ENCODE measurements at places on chromosomes 3 and 15.
A peak's percentile ranks its signal among the peaks of the same experiment; 100 is the strongest.

GRCh38 chr3:129416415-129416814, 12.0 kb downstream of the EFCAB12 start:
- no peak for DNase-seq

DNA sequence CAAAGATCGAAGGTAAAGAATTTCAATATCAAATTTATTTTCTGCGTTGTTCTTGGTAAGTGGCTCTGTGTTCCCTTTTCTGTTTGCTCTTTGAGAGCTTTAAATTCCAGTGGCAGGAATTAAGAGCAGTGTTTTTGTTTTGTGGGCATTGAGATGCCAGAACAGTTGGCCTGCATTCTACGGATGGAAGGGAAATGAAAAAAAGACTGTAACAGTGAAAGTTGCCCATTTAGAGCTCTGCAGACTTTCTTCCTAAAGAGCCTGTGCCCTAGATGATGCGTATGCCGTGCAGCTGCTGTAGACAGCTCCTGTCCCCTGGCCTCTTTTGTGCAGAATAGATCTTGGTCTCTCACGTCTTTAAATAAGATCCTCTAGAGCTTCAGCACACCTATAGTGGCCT, 58.8 kb downstream of the KAT2B start:
- DNase-seq = no peak

GRCh38 chr15:78044407-78045155, 32.9 kb downstream of the TBC1D2B start:
- DNase-seq = no peak

DNA sequence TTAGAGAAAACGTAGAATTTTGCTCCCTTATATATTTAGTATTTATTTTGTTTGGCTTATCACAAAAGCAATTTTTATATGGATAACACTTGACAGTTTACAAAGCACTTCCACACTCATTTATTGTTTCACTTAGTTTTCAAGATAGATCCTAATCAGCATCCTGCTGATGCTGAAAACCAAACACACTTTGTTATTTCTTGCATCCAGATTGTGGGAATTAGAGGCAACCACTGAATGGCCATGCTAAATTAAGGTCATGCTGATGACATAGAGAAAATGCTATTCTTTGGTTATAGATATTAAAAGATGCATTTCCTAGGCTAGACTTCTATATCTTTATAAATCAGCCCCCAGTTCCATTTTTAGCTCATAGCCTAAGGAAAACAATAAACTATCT, 474.1 kb upstream of the KCNMB2 start:
- no peak for DNase-seq

- DNase-seq = peak; percentile 29
Measured at GRCh38 chr3:66499881-66500575, 794 bp downstream of the LRIG1 start.

DNA sequence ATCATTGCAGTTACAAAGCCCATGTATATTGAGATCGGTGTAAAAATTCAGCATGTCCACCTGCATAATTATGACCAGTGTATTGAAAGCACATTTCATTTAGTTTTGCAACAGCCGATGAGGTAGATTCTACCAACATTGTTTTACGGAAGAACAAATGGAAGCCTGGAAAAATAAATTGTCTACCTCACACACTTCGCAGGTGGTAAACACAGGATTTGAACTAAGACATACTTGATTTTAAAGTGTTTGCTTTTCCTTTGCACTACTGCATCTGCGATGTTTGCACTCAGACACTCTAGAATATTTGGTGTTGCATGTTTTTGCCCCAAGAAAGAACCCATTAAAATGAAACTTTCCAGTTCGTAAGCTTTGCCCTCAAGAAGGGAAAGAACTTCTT, 148.4 kb downstream of the PGPEP1L start:
- DNase-seq = no peak

DNA sequence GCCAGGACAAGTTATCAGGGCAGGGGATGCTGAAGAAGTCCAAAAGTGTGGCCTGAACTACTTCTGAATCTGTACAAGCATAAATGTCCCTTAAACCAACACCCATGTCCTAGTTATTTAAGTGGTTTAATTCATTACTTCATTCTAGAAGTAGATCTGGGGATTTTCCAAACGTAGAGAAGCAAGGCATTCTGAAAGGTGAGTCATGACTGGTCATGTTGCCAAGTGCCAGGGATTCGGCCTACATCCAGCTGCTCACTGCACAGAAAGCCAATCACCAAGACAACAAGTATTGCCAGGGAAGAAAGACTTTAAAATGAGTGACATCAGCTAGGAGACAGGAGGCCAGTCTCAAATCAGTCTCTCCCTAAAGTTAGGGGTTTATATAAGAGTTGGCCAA, 396.6 kb downstream of the GABRB3 start:
- DNase-seq = no peak

DNA sequence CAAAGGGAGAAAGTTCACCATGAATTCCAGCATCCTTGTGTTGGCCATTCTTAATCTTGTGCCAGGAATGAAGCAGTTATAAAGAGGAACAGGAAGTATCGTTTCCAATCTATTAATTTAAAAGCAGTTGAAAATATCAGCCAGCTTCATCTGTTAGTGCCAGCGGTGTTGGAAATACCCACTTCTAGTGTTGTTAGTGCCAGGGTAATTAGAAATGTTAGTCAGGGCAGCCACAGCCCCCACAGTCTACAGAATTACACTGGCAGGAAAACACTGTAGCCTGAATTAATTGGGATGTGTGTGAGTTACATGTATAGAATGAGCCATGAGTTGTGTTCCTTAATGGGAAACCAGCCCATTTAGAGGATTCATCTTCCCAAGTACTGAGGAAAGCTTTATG, 127.8 kb downstream of the GHSR start:
- no peak for DNase-seq

- no peak for DNase-seq
Measured at GRCh38 chr3:41683666-41684350, 278.1 kb downstream of the ULK4 start.

GRCh38 chr3:32551087-32551486, 19.6 kb downstream of the DYNC1LI1 start:
- DNase-seq = no peak

DNA sequence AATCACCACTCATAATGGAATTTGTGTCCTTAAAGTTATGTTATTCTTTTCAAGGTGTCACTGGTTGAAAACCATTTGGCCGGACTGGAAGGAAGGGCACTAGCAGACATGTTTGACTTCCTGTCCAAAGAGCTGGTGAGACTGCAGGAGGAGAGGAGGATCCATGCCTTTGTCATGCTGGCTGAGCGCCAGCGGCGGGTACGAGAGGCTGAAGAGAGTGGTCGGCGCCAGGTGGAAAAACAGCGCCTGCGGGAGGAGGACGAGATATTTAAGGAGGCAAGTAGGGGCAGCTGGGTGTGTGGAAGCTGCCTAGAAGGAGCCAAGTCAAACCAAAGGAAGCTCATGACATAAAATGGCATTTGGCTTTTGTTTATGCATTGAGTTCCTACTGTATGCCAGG, 38.0 kb upstream of the NR1I2 start:
- peak; percentile 63 for DNase-seq

GRCh38 chr3:4772171-4772804, 206.9 kb upstream of the BHLHE40 start:
- DNase-seq = no peak

GRCh38 chr15:66269326-66270090, 16.0 kb upstream of the MEGF11 start:
- peak; percentile 78 for DNase-seq

DNA sequence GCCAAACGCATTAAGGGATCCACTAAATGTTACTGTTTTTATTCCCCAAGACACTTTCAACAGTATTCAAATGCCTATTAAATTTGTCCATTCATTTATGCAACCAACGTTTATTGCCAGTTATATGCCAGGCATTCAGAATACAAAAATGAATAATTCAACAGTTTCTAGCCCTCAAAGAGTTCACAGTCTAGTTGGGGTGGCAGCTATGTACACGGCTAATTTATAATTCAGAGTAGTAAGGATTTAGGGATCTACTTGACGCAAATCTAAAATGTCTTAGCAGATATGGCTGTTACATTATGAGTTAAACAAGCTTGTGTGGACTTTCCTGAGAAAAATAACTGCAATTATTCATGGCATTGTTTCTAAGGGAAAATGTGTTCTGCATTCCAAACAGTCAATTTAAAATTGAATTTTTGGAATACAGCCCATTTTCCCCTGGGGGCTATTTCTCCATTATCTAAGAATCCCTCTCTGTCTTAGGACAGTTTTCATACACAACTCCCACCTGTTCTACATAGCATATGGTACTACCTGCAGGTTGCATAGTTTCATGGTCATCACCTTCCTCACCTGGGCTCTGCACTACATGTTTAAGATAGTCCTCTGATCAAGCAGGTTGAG, 11.5 kb upstream of the MSL2 start:
- no peak for DNase-seq

DNA sequence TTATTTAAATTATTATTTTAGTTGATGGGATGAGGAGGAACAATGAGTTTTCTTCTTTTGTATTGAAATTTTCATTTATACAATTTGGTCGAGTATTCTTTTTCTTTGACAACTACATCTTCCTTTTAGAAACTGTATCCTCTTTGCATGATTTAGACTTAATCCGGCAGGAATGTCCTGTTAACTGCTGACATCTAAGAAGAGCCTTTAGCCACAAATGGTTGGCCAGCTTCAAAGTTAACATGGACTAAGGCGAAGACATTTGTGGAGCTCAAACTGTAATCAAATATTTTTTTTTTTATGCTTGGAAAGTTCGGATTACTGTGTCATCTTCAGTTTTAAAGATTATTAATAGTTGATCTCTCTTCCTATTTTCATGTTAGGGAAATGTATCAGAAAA, 43.2 kb downstream of the RIOX2 start:
- no peak for DNase-seq

DNA sequence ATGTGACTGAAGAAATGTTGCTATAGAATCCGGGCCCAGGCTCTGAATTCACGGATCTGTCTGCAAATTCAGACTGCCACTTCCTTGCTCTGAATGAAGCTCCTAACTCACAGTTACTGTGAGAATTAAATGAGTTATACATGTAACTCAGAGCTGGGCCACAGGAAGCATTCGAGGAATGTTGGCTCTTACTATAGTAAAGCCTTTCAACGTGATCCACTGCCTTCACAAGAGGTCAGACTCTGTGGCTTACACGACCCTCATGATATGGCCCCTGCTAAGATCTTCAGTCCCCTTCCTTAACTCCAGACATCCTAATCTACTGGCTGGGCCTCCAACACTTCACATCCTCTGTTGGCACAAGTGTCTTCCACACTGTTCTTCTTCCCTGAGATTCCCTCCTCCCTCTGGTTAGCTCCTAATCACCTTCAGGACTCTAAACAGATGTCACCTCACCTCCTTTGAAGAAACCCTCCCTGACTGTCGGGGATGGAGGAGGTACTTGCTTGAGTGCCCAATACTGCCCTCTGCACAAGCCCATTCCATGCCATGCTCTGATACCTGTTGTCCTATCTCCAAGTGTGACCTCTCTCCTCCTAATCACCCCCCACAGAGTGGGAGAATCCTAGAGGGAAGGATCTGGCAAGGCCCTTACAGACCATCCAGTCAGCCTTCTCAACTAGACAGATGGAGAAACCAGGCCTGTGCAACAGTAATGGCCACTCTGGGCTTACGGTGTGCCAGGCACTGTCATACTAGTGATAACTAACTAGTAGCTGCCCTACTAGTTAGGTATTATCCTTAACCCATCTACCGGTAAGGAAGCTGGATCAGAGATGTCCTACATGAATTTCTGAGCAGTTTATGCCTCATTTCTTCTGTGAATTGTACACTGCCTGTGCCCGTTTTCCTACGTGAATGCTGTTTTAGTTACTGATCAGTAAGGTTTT, 1.3 kb downstream of the ACTR8 start:
- DNase-seq = no peak

DNA sequence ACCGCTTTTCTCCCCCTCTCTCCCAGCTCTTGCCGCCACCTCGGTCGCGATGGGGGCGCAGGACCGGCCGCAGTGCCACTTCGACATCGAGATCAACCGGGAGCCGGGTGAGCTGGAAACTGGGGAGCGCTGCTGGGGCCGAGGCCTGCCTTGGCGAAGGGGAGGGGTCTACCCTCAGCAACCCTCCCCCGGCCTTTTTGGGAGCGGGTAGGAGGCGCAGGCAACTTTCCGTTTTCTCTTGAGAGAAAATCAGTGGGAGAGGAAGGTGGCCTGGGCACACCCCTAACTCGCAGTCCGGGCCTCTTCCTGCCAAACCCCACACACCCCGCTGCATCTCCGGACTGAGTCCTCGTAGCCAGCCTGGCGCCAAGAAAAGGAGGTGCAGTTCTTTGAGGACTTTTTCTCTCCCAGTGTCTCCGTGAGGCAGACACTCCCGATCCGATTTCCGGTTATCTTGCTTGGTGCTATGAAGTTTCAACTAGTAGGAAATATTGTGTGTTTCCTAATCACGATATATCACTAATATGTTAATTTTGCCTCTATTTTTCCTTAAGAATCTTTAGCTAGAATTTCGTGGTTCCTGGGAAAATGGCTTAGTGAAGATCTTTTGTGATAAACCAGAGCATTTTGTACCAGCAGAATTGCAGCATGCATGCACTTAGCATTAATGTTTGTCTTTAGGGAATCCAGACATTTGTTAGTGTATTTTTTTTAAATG, 631 bp downstream of the NKTR start:
- no peak for DNase-seq

DNA sequence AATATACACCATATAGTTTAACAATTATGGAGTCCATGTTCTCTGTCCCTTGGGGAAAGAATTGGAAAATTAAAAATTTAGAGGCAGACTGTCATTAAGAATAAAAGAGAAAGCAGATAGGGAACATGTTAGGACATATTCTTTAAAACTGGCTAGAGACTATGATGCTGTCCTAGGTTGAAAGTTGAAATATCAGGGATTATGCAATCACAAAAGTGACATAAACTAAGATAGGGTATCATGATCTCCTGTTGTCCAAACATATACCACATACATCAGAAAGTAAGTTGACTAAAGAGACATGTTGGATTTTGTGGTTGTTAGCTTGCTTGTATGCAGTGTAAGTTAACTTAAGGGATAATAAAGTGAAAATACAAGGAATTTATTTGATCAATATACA, 9.9 kb upstream of the EID1 start:
- DNase-seq = no peak

- DNase-seq = no peak
Measured at GRCh38 chr3:102038477-102039142, 189.3 kb downstream of the NFKBIZ start.

GRCh38 chr3:137097386-137097785, 139.6 kb downstream of the IL20RB start:
- DNase-seq = no peak

GRCh38 chr15:68344600-68344999, 67.1 kb downstream of the FEM1B start:
- no peak for DNase-seq

GRCh38 chr15:67117370-67117769, 52.0 kb downstream of the SMAD3 start:
- no peak for DNase-seq

GRCh38 chr15:48946074-48946839, 17.5 kb downstream of the SHC4 start:
- no peak for DNase-seq

All from BE2C (cell line).